CD4-positive, CD25-positive, alpha-beta regulatory T cell (primary cell): ENCODE measurements at places on chromosomes 4 and X. TPM values are rescaled to one million over a fixed set of nuclear protein-coding genes. Genes with fewer than 3 reads are reported as not detected.

DNA sequence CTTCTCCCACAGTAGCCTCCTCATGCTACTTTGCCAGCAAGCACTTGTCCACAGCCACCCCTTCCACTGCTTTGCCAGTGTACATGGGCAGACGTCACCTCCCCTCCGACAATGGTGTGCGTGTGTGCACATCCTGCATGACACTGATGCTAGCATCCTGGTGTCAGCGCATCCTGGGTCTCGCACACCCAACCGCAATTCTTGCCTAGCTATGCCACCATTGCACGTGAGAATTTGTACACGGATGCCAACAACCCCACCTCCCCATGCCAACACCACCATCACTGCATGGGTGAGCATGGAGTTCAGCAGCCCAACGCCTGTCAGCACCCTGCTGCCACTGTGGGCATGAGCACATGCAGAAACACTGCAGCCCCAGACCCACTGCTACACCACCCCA, 550.0 kb downstream of the STPG2 start:
- no peaks in the 10 kb centered on the region for H3K4me1 ChIP-seq
- no peak for DNase-seq
- no peak overlapping the region for H3K27ac ChIP-seq
- no peak overlapping the region for H3K4me3 ChIP-seq

The GAGE13 gene
- total RNA-seq = not detected

DNA sequence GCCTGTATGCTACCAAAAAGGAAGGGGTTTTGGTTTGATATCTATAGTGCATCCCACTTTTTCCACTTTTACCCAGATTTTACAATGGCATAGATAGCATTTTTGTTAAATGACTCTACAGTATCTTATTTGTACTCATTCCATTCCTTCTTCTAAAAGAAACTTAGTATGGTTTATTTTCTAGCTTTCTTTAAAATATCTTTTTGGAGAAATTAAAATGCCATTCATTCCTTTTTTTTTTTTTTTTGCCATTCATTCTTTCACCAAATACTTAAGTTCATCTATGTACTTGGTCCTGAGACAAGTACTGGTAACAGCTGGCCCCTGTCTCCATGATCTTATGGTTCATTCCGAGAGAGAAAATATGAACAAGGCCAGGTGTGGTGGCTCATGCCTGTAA, 49.1 kb downstream of the MID1 start:
- no peak overlapping the region for H3K4me3 ChIP-seq
- H3K4me1 ChIP-seq = no peaks in the 10 kb centered on the region
- no peak for DNase-seq
- no peaks in the 10 kb centered on the region for H3K36me3 ChIP-seq
- no peak overlapping the region for H3K27ac ChIP-seq

DNA sequence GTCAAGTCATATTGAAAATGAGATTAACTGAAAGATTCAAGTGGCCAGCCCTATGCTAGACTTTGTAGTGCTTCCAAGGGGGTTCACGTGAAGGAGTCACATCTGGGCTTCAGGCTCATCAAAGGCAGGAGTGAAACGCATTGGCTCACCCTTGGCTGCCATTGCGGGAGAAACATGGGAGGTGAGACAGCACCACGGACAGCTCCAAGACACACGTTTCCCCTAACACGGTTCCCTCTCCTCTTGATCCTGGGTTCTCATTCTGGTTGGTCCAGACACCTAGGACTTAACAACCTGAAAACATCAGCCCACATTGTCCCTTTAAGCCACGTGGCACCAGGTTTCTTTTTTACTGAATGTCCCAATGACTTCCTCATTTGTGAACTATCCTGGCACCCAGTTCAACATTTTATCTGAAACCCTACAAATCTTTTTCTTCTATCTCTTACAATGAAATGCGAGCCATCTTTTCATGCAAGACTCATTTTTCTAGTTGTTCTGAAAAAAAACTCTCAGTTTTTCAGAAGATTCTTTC, 279.0 kb upstream of the VCX3A start:
- no peak overlapping the region for H3K4me3 ChIP-seq
- no peaks in the 10 kb centered on the region for H3K36me3 ChIP-seq
- H3K27me3 ChIP-seq = no peaks in the 10 kb centered on the region
- H3K4me1 ChIP-seq = no peaks in the 10 kb centered on the region

GRCh38 chr4:77141964-77142645, 14.9 kb upstream of the CCNG2 start:
- H3K4me3 ChIP-seq = no peak overlapping the region
- peaks cover 24% of the 10 kb centered on the region for H3K4me1 ChIP-seq
- no peaks in the 10 kb centered on the region for H3K36me3 ChIP-seq
- no peak overlapping the region for H3K27ac ChIP-seq
- H3K27me3 ChIP-seq = no peaks in the 10 kb centered on the region
- DNase-seq = no peak

- no peak for DNase-seq
- no peaks in the 10 kb centered on the region for H3K27me3 ChIP-seq
- no peak overlapping the region for H3K4me3 ChIP-seq
- H3K4me1 ChIP-seq = no peaks in the 10 kb centered on the region
- H3K36me3 ChIP-seq = no peaks in the 10 kb centered on the region
Observed at GRCh38 chr4:1474126-1475090, 68.2 kb upstream of the NKX1-1 start.

DNA sequence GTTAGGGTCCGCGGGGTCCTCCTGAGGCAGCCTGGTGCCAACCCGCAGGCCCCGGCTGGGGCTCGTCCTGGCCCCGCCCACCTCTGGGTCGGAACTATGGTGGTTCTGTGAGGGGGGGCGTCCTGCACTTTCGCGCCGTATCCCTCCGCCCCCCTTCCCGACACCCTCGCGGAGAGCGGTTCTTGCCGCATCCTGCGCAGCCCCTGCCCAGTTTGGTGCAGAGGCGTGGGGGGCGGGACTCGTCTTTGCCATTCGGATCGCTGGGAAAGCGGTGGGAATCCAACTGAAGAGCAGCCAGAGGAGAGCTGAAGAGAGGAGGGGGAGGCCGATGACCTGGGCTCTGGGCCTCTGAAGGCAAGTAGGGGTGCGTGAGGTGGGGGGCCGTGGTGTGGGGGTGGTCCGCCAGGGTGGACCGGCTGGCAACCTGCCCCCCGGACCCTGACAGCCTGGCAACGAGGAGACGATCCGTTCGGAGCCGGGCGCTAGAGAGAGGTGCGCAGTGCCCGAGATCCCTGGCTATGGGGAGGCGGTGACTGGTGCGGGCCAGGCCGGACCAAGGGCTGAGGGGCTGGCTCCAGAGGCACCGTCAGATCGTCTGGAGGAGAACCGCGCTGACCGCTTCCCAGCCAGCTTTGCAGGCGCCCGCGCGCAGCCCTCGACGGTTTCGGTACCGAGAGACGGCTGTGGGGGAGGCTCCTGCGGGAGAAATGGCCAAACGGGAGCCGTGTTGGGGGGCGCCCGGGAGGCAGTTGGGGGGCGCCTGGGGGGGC, at the start of gene GPRASP1:
TSS of gene GPRASP1 (plus strand) at position 242 of the 770 bp plus-strand sequence. CDS start 2,431 bp downstream, outside the sequence.
- H3K36me3 ChIP-seq = no peaks in the 10 kb centered on the region
- DNase-seq = peak; percentile 20
- H3K4me3 ChIP-seq = peak within 1 kb of the TSS; percentile 72
- H3K27ac ChIP-seq = peak within 1 kb of the TSS; percentile 61
- no peaks in the 10 kb centered on the region for H3K27me3 ChIP-seq

DNA sequence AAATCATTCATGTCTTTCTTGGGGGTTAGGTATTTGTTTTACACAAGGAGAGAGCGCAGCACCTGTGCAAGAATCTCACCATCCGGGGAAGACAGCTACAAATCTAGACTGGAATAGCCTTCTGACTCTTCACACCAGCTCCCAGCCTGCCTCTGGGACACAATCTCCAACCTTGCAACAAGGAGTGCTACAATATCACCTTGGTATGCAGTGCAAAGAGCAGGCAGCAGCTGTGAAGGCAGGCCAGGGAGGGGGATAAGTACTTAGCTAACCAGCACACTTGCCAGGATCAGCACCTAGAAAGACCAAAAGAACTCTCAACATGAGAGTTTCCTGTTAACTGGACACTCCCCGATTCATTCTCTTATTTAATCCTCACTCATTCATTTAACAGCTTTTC, 235.3 kb downstream of the AR start:
- H3K27ac ChIP-seq = no peak overlapping the region
- no peaks in the 10 kb centered on the region for H3K27me3 ChIP-seq
- H3K36me3 ChIP-seq = no peaks in the 10 kb centered on the region

- no peaks in the 10 kb centered on the region for H3K4me1 ChIP-seq
- H3K4me3 ChIP-seq = no peak overlapping the region
- H3K27ac ChIP-seq = no peak overlapping the region
Observed at GRCh38 chr4:109052821-109053220, 249.6 kb downstream of the COL25A1 start.

The HSD17B13 gene
- 0.52 TPM for total RNA-seq

- H3K36me3 ChIP-seq = no peaks in the 10 kb centered on the region
- peaks cover 12% of the 10 kb centered on the region for H3K4me1 ChIP-seq
- H3K27me3 ChIP-seq = no peaks in the 10 kb centered on the region
Observed at GRCh38 chrX:44247468-44247867, 96.0 kb downstream of the EFHC2 start.

DNA sequence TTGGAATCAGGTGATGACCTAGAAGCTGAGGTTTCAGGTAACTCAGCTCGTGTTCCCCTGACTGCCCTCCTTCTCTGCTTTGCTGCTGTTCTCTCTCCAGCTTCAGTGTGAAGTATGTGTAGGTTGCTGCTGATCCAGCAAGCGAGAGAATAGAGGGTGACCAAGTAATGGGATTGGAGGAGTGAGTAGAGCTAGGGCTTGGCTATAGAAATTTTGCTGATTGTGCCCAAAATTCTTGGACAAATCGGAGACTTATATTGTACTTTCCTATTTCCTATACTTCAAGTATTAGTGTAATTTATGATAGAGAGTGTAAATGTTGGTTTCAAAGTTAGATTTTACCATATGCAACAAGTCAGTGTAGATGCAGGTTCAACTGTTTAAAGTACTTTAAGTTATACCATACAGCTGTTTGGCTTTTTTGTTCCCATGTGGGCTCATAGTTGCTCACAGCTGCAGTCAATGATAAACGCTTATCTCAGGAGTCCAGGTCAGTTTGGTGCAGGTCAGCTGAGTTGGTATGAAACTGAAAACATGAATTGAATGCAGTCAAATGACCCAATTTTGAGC, 48.0 kb downstream of the RAPGEF2 start:
- no peaks in the 10 kb centered on the region for H3K4me1 ChIP-seq
- DNase-seq = no peak
- no peak overlapping the region for H3K4me3 ChIP-seq

GRCh38 chr4:16171831-16172230, 54.4 kb downstream of the TAPT1 start:
- no peaks in the 10 kb centered on the region for H3K27me3 ChIP-seq
- no peak overlapping the region for H3K4me3 ChIP-seq
- peaks cover 89% of the 10 kb centered on the region for H3K36me3 ChIP-seq
- no peaks in the 10 kb centered on the region for H3K4me1 ChIP-seq
- DNase-seq = no peak

The TREX2 gene
- total RNA-seq = 3.8 TPM

GRCh38 chr4:82765134-82765533, 33.5 kb downstream of the SCD5 start:
- H3K27me3 ChIP-seq = no peaks in the 10 kb centered on the region
- H3K4me1 ChIP-seq = no peaks in the 10 kb centered on the region
- no peak overlapping the region for H3K27ac ChIP-seq
- H3K36me3 ChIP-seq = no peaks in the 10 kb centered on the region

DNA sequence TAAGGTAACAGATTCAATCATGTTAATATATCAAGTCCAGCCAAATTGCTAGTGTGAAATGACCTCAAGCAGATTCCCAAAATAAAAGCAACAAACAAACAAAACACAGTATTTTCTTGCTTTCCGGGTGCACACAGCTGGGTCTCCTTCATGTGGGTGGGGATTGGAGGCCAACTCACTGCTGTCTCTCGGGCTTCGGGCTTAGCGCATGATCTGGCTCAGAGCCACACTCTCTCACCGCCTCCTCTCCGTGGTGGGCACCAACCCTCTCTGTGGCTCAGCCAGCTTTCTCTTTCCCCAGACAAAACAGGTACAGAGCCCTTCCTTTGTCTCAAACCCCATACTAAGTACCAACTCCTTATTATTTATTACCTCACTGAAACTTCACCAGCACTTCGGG, 2.9 kb upstream of the REELD1 start:
- H3K27me3 ChIP-seq = no peaks in the 10 kb centered on the region
- H3K36me3 ChIP-seq = no peaks in the 10 kb centered on the region
- H3K4me3 ChIP-seq = no peak overlapping the region
- no peak overlapping the region for H3K27ac ChIP-seq

DNA sequence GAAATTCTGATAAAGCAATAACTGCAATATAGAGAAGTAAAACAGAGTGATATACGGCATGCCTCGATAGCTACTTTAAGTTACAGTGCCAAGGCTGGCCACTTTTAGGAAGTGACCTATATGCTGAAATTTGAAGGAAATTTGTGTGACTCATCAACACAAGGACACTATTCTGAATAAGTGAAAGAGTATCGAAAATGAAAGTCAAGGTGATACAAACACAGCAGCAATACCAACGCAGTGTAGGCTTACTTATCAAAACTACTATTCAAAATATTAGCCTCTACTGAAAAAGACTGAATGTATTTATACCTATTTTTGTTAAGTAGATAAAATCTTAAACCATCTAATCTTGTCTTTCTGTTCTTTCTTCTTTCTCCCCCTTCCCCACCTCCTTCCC, 459.9 kb upstream of the GNPDA2 start:
- H3K36me3 ChIP-seq = no peaks in the 10 kb centered on the region
- H3K4me3 ChIP-seq = no peak overlapping the region
- DNase-seq = no peak
- H3K4me1 ChIP-seq = no peaks in the 10 kb centered on the region
- no peak overlapping the region for H3K27ac ChIP-seq
- no peaks in the 10 kb centered on the region for H3K27me3 ChIP-seq

DNA sequence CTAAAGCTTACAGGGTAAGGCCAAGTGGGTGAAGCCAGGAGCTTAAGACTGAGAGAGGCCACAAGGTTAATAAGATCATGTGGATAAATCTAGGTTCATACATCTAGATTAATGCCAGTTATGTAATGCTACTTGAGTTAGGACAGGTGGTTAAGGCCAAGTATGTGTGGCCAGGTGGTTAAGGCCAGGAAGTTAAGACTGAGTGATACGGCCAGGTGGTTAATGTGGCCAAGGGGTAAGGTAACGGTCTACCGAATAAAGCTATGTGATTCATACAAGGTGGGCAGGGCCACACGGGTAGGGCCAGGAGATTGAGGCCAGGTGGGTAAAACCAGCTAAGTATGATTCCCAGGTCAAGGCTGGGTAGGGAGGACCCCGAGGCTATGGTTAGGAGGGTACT, 223.0 kb downstream of the TACR3 start:
- H3K4me1 ChIP-seq = peaks cover 3% of the 10 kb centered on the region
- no peaks in the 10 kb centered on the region for H3K36me3 ChIP-seq
- no peak for DNase-seq
- H3K27me3 ChIP-seq = no peaks in the 10 kb centered on the region
- H3K4me3 ChIP-seq = no peak overlapping the region

DNA sequence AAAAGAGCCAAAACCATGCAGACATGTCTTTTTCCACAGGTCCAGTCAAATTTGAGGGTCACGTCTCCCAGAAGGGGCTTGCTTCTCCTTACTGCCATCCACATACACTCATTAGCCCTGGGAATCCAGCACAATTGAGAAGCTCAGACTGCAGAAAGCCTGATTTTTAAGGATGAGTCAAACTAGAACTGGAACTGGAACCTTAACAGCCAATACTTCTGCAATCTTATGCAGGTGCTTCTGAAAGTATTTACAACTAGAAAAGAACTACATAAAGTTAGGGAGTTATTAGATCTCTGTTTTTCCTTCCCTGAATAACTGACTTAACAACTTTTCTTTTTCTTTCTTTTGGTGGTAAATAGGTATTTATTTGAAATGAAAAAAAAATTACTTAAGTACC, 86.3 kb downstream of the CDS1 start:
- no peaks in the 10 kb centered on the region for H3K4me1 ChIP-seq
- H3K27me3 ChIP-seq = no peaks in the 10 kb centered on the region
- H3K27ac ChIP-seq = no peak overlapping the region
- no peak overlapping the region for H3K4me3 ChIP-seq
- no peak for DNase-seq

The PDCL2 gene
- total RNA-seq = not detected
